Activated naive CD8-positive, alpha-beta T cell treated with anti-CD3 and anti-CD28 coated beads, Interleukin-2, amount 10 ng/mL, durations not matched to agents 7 days and 5 days (primary cell): ENCODE measurements at places on chromosomes 7 and 10.

GRCh38 chr10:124545351-124546054, 83.9 kb downstream of the LHPP start:
- no peak for DNase-seq

- DNase-seq: no peak
Measured at GRCh38 chr10:7146189-7146588, 264.6 kb downstream of the SFMBT2 start.

DNA sequence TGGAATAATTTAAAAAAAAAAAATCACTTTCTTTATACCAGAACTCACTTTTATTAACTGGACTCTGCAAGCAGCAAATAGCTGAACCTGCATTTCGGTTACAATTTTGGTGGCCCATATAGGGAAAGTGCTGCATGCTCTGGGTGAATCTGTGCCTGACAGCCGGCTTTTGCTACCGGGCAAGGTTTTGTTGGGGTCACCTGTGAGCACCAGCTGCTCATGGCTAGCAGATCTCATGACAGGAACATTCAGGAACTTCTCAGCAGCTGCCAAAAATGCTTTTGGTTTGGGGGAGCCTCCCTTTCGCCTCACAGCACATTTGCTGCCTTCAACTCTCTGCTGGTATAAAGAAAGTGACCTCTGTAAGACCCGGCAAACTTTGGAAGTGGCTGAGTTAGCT, 13.2 kb upstream of the CREB3L2 start:
- DNase-seq: no peak

DNA sequence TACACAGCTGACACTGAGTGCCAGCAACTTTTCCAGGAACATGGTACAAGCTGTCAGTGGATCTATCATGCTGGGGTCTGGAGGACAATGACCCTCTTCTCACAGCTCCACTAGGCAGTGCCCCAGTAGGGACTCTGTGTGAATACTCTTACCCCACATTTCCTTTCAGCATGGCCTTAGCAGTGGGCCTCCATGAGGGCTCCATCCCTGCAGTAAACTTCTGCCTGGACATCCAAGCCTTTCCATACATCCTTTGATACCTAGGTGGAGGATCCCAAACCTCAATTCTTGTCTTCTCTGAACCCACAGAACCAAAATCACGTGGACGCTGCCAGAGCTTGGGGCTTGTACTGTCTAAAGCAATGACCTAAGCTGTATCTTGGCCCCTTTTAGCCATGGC, 116.8 kb downstream of the IQUB start:
- DNase-seq: no peak

DNA sequence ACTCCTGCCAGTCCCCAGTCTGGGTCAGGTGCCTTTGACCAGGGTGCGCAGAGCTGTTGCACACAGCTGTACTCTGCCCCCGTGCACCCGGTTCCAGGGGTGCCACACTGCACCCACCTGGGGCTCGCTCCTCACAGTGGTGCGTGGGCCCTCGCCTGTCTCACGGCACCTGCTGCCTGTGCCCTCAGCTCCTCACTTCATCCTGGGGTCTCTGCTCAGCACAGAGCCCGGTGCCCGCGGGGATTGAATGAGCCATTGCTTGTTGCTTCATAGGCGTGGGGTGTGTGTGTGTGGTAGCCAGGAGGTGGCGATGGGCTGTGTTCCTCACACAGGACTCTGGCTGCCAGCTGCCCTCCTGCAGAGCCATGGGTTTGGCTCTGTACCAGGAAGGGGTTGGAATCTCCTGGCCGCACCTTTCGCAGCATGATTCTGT, 18.5 kb downstream of the EIF3B start:
- DNase-seq: no peak

- no peak for DNase-seq
Measured at GRCh38 chr10:77862595-77862994, 64.0 kb downstream of the DLG5 start.

DNA sequence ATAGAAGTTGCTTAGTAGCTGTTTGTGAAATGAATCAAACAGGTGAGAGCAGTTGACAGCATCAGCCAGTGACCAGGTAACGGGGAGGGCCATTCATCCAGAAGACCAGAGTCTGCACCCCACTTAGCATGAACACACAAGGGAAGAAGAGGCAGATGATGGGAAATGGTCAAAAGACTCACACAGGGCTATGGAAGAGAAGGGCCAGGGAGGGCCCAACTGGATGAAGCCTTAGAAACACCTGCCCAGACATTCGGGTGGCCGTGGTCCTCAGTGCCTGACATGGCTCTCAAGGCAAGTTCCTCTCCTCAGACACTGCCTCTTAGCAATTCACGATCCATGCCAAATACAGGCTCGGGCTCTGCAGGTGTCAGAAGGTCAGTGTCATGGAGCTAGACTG, 354.1 kb downstream of the TCERG1L start:
- DNase-seq: no peak
